ENCODE measurements at places on chromosomes 16 and 17.

DNA sequence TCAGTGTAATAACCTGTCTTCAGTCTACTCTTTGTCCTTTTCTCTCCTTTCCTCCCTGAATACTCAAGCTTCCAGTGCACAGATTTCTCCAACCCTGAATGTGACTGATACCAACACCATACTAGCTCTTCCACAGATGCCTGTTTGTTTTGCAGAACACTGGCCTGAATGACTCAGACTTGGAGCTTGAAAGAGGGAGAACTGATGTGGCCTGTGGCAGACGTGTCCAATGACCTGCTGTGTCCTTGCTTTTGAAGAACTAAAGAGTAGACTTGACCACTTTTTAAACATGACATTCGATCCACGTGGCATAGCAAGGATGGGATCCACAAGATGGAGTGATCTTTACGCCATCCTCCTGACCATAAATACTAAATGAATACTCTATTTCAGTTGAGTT, 361.0 kb downstream of the WWOX start:
- DNase-seq = no peak

- DNase-seq = no peak
Observed at GRCh38 chr16:56305956-56306565, 114.8 kb downstream of the GNAO1 start.

GRCh38 chr17:44751806-44752205, 7.0 kb upstream of the ADAM11 start:
- no peak for DNase-seq

- peak; percentile 10 for DNase-seq
Observed at GRCh38 chr16:66604376-66605176, at the start of gene CMTM3. TSS of gene CMTM3 (plus strand) at chr16:66604704. CDS start at chr16:66604806, 102 bp downstream.

DNA sequence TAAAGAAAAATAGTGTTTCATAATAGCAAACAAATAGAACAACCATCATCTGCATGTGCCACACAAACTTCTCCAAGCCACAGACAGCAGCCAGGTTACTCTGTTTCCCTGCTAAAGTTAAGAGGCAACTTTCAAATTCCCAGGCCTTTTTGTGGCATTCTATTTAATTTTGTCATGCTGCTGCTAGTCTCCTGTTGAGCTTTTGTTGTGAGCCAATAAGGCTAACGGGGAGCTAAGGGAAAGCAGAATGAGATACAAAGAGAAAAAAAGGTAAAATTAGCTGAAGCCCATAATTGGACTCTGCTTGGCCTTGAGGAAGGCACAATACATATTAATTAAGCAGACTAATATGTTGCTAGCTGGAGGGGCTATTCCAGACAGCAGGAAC, 74.7 kb upstream of the GNAO1 start:
- no peak for DNase-seq

DNA sequence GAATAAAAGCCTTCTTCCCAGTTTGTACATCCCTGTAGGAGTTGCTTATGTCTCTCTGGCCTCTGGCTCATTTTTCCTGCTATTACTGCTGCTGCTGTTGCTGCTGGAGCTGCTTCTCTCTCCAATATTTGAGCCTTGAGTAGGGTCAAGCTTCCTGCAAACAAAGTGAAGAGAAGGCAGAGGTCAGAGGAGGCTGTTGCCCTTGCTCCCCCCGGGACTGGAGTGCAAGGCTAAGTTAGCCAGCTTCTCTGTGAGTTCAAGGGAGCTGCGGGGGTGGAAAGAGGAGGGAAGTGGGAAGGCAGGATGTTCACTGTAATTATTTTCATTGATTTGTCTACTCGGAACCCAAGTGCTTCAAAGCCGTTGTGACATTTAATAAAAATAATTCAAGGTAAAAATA, 77.0 kb upstream of the TMEM132E start:
- no peak for DNase-seq

DNA sequence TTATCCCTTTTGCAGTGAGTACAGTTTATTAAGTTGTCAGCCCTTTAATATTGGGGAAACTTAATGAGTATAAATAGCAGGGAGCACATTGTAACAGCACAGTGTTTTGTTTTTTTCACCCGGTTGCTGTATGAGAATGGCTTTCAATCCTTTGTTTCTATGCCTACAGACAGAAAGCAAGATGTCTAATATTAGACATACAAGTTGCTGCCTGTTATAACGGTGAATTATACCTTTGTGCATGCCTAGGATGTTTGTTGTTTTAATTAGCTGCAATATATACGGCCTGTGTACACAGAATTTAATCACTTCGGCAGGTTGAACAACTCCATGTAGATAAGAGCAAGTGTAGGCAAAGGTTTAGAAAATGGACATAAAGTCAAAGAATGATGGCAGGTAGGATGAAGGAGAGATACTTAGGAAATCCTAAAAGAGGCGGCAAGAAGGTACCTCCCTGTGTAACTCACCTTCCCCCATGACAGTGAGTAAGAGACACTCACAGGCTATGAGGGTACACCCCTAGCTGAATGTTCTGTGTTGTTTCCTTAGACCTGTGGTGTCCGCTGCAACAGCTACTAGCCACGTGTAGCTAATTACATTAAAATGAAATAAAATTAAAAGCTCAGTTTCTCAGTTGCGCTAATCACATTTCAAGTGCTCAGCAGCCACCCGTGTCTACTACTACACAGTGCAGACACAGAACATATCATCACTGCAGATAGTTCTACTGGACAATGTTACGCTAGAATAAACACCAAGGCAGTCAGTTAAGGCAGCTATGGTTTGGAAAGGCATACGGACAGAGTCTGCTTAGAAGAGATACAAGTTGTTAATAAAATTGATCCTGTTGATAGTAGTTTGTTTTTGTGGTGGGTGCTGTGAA, 10.9 kb downstream of the SLC7A6OS start:
- DNase-seq = peak; percentile 18

GRCh38 chr17:80272366-80272765, 11.7 kb downstream of the RNF213 start:
- DNase-seq = no peak

- DNase-seq = peak; percentile 98
Observed at GRCh38 chr16:7405166-7405565, 72.5 kb downstream of the RBFOX1 start.

DNA sequence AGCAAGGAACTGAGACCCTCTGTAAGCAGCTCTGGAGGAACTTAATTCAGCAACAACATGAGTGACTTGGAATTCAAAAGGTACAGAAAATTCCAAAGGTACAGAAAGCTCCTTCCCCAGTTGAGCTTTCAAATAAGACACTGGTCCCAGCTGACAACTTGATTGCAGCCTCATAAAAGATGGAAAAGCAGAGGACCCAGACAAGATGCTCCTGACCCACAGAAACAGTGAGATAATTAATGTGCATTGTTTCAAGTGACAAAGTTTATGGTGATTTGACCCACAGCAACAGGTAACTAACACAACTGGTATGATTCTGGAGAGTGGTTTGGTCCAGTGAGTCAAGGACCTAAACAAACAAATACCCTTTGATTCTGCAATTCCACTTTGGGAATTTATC, 15.2 kb upstream of the TMEM114 start:
- no peak for DNase-seq

- no peak for DNase-seq
Observed at GRCh38 chr16:83906683-83907082, 7.8 kb downstream of the MLYCD start.

- no peak for DNase-seq
Observed at GRCh38 chr17:45229681-45230409, 8.2 kb downstream of the FMNL1 start.

DNA sequence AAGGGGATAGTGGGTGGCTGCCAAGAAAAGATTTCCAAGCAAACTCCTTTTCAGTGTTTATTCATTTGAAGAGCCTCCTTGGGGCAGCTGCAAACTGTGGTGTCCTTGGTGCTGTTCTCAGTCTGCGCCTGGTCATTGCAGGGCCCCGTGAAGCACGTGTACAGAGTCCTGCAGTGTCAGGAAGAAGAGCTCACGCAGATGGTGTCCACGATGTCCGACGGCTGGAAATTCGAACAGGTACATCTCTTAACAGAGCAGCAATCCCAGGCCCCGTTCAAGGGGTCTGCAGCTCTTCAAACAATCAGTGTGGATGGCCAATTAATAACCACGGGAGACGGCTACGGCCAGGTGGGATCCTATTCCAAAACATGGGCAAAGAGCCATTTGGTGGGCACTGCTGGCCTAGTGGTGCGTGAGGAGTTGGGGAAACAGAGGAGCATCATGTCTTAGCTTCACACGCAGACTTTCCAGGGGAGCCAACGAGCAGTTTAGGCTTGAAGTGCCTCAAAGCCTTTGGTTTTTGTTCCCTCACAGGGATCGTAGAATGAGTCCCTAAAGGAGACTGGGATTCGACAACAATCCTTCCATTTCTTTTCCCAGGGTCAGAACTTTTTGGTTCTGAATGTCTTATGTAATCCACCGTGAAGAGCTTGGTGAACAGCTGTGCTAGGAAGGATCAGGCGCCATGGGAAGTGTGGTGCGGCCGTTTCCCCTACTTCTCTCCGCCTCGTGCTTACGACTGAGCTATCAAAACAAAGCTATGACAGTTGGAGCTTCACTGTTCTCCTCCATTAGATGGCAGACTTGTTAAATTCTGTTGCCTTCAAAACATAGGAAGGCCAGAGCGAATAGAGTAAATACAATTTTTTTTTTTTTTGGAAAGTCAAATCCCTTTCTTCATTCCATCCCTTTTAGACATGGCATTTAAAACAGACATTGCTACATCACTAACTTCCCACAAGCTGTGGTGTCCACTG, 12.6 kb downstream of the KCTD2 start:
- no peak for DNase-seq

- DNase-seq = no peak
Observed at GRCh38 chr16:3876695-3877094, 3.8 kb downstream of the CREBBP start.

DNA sequence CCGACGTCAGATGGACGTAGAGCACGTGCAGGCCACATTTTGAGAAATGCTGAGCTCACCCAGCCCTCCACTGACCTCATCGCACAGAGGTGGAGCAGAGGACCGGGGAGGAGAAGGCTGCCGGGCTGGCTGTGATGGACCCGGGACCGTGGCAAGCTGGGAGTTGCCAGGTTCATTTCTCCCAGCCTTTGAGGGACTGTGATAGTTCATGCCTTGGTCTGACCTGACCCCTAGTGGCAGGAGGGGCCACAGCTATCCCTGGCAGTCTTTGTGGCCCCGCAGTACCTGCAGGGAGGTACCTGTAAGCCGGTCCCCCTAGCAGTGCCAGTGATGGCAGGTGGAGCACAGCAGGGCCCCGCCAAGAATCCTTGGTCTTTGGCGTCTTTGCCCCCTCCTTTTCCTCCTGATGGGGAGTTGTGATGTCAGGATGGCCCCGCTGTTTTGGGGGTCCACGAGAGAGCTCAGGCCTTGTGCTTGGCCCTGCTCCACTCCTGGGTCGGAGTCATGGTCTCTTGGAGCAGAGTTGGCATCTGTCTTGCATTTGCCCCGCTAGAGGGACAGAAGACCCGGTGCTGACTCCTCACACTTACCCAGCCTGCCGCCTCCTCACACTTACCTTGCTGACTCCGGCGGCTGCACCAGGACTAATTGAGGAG, 50.4 kb downstream of the OR1D5 start:
- peak; percentile 20 for DNase-seq

DNA sequence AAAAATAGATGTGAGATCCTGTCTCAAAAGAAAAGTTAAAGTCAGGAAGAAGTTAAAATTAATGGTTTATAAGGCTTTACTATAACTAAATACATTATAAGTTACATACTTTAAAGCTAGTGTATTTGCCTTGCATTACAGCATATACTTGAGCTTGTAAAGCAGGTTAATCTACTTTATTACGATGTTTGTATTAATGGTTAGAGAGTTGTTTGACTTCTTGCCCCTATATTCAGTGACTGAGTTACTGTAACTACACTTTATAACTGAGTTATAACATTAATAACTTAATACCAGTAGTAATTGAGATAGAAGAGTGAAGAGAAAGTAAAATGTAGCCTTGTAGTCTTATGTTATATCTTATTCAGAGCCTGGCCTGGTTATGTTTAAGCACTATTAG, 22.9 kb downstream of the CLTC start:
- no peak for DNase-seq

DNA sequence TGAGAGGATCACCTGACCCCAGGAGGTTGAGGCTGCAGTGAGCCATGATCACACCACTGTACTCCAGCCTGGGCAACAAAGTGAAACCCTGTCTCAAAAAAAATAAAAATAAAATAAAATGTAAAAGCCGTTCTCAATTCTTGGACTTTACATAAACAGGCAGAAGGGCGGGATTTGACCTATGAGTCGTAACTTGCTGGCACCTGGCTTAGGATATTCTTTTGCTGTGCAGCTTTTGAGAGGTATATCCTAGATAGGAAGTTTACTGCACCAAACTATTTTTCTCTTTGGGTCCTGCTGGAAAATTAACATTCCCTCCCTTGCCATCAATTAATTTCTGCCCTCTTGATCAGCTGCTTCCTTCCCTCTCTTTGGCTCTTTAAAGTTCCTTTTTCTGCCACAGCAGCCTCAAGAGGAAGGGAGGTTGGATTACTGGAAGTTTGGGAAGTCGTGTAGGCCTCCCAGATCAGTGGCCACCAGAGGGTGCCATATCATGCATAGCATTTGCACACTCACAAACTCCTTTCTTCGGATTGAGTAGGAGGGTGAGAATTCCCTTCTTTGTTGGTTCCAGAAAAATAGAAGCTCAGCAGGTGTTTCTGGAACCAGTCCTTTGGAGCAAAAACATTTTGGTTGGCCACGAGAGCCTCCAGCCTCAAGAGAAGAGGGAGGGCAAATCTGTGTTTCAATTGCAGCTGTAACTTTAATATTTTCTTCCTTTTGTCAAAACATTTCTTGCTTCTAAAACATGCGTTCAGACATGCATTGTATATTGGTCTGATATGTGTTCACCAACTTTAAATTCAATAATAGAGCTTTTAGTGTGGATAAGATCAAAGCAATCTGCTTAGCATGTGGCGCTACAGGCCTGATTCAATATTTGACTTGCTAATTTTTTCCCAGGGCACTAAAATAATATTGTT, 147.3 kb downstream of the CCDC182 start:
- peak; percentile 76 for DNase-seq

- DNase-seq = no peak
Observed at GRCh38 chr17:20206068-20206467, 196.9 kb downstream of the SPECC1 start.

- DNase-seq = no peak
Observed at GRCh38 chr17:52030052-52030451, 128.5 kb downstream of the CA10 start.

DNA sequence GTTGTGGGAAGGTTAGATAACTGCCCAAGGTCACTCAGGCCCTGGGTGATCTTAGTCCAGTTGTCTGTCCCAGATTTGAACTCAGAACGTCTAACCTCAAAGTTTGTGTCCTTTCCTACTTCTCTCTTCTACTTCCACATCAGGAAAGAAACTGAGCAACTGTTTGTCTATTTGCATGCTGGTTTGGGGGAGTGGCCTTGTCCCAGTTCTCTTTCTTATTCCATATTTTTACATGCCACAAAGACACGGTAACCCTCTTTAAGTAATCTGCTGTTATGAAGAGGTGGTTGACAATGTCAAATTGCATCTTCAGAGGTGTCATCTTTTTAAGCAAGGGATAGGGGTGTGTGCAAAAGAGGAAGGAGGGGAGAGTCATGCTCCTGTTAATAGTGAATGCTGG, 432.5 kb downstream of the HS3ST3B1 start:
- DNase-seq = no peak

GRCh38 chr17:78920528-78920927, 4.7 kb downstream of the TIMP2 start:
- no peak for DNase-seq

- DNase-seq = no peak
Observed at GRCh38 chr16:67780847-67781564, 25.4 kb downstream of the RANBP10 start.

All from NCI-H2081 (cell line).